ENCODE measurements at places on chromosomes 11 and 22.
A peak's percentile ranks its signal among the peaks of the same experiment; 100 is the strongest.

GRCh38 chr11:71977743-71978418 lies 20.8 kb upstream of the IL18BP start:
- DNase-seq = peak; percentile 21
- H3K27me3 ChIP-seq = peaks cover 3% of the 10 kb centered on the region

DNA sequence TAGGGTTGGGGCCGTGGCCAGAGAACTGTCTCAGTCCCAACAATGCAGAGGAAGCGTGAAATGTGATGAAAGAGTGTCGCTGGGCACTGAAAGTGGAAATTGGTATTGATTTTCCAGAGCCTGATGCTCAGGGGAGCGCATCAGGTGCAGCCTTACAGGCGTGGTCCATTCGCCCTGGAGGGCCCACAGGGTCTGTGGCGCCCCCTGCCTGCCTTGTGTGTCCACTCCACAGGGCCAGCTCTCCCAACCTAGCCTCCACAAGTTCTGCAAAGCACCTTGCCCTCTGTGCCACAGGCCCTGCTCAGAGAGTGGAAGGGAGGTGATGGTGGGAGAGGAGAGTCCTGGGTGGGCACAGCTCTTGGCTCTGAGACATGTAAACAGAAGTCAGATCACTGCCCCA lies 54.9 kb upstream of the LMO1 start:
- no peak overlapping the region for H3K4me3 ChIP-seq
- H3K4me1 ChIP-seq = no peaks in the 10 kb centered on the region
- H3K36me3 ChIP-seq = no peaks in the 10 kb centered on the region
- H3K27me3 ChIP-seq = no peaks in the 10 kb centered on the region

- H3K27ac ChIP-seq = no peak overlapping the region
- no peaks in the 10 kb centered on the region for H3K36me3 ChIP-seq
These were observed 199.5 kb downstream of the TENM4 start for GRCh38 chr11:79241205-79241851.

DNA sequence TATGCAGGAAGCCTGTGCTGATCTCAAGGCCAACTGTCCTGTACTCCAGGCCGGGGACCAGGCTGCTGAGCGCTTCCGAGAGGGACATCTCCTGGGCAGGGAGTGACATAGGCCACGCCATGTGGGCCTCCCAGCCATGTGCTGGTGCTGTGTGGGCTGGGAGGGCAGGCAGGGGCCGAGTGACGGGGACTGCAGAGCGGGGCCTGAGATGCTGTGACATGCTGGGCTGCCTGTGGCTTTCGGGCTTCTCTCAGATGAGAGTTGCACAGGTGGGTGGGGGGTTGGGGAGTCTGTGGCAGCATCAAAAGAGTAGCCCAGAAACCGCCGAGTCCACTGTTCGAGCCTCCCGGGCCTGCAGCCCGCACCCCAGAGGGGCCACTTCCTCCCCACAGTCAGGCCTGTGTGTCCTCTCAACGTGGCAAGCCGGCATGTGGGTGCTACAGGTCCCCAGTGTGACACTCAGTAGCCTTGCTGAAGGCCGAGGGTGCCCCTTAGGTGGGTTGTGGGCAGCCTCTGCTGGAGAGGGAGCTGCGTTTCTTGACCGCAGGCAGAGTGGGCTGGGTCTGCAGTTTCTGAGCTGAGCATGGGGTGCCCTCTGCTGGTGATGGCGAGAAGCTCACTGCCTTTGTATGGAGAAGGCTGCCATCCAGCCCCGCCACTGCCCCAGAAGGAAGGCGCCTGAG lies 101.2 kb downstream of the BCR start:
- H3K4me3 ChIP-seq = peak overlapping the region; percentile 46
- peaks cover 56% of the 10 kb centered on the region for H3K4me1 ChIP-seq
- peaks cover 6% of the 10 kb centered on the region for H3K36me3 ChIP-seq
- peak overlapping the region; percentile 98 for H3K27ac ChIP-seq
- DNase-seq = peak; percentile 93
- H3K27me3 ChIP-seq = peaks cover 5% of the 10 kb centered on the region

DNA sequence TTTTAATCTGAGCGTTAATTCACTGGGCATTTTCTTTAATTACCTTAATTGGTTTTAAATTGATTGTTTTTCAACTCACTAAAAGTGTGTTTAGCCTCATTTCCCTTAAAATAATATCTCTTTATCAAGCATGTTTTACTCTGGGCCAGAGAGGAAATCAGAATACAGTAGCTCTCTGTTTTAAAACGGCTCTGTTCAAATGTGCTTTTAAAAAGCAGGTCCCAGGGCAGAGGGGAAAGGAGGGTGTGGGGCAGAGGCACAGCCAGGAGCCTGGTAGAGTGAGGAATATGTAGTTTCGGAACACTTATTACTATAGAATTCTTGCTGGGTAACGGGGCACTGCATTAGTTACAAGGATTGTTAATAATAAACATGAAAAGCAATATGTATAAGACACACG lies 47.6 kb downstream of the FBXO7 start:
- DNase-seq = no peak
- H3K36me3 ChIP-seq = no peaks in the 10 kb centered on the region
- H3K4me1 ChIP-seq = no peaks in the 10 kb centered on the region

- DNase-seq = no peak
- H3K4me3 ChIP-seq = no peak overlapping the region
- H3K27ac ChIP-seq = no peak overlapping the region
- no peaks in the 10 kb centered on the region for H3K4me1 ChIP-seq
- no peaks in the 10 kb centered on the region for H3K27me3 ChIP-seq
These were observed 53.6 kb upstream of the GRM5 start for GRCh38 chr11:89119426-89119825.

GRCh38 chr11:62193952-62194351 lies 3.9 kb downstream of the SCGB1D1 start:
- no peaks in the 10 kb centered on the region for H3K36me3 ChIP-seq
- DNase-seq = no peak
- no peak overlapping the region for H3K4me3 ChIP-seq
- no peaks in the 10 kb centered on the region for H3K4me1 ChIP-seq
- H3K27ac ChIP-seq = no peak overlapping the region
- H3K27me3 ChIP-seq = peaks cover 1% of the 10 kb centered on the region

DNA sequence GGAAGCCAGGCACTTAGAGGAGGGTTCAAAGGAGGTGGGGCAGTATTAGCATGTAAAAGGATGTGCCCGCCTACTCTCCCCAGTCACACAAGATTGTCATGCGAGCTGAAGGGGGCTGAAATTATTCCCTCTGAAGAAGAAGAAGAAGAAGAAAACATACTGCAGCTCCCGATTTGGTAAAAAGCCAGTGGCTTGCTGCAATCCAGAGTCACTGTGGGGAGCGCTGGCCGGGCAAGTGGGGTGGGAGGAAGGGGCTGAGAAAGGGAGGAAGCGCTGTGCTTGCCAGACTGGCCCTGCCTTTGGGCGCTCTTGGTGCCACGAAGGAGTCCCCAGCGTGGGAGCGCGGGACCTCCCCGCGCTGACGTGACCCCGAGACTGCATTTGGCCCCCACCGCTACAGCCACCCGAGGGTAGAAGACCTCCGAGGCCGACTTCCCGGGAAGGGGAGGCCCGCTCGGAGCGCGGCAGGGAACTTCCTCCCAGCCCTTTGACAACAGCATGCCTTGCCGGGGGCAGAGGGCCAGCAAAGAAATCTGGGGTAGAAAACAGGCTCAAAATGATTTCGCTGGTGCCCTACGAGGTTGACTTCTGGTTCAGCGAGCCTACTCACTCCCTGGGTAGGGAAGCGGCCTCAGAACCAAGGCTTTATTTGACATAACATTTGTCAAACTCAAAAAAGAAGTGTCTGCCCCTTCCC lies 906.3 kb downstream of the DLG2 start:
- no peaks in the 10 kb centered on the region for H3K27me3 ChIP-seq
- H3K36me3 ChIP-seq = no peaks in the 10 kb centered on the region
- no peak overlapping the region for H3K27ac ChIP-seq
- H3K4me3 ChIP-seq = peak overlapping the region; percentile 29

- no peak overlapping the region for H3K4me3 ChIP-seq
- H3K4me1 ChIP-seq = no peaks in the 10 kb centered on the region
- H3K27ac ChIP-seq = no peak overlapping the region
- H3K36me3 ChIP-seq = no peaks in the 10 kb centered on the region
- H3K27me3 ChIP-seq = peaks cover 5% of the 10 kb centered on the region
- no peak for DNase-seq
These were observed 43.5 kb upstream of the KCNJ11 start for GRCh38 chr11:17432002-17432401.

DNA sequence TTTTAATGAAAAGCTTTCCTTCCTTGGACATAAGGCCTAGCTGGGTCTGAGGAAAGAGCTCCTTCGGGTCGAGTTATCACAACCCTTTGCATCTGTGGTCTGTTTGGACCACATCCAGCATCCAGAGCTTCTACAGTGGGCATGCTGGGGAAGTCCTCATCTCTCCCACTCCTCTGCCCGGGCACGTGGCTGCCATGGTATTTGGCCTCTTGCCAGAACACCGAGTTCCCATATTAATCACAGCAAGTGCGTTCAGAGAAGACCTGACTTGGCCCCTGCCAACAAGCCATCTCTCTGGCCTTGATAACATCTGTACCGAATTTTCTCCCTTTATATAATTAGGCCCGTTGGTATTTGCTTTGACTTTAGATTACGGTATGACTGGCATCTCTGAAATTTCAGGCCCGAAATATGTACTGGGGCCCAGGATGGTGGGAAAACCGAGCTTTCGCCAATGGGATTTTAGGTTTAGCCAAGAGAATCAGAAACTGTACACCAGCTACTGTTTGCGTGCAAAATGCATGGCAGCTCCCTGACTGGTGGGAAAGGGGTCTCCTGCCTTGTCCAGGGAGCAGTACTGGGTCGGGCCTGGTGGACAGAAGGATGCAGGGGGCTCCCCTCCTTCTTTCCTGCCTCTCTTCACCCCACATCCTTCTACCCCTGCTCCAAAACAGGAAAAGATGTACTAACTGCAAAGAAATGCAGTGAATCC lies 90.0 kb downstream of the MICAL2 start:
- H3K36me3 ChIP-seq = peaks cover 6% of the 10 kb centered on the region
- DNase-seq = no peak
- peaks cover 47% of the 10 kb centered on the region for H3K4me1 ChIP-seq

Measured in immature natural killer cell (primary cell).